ENCODE measurements at places on chromosomes 7 and 10.
A peak's percentile ranks its signal among the peaks of the same experiment; 100 is the strongest.

GRCh38 chr7:149261829-149262617 is at the start of gene ZNF783:
TSS of gene ZNF783 (plus strand) at chr7:149262196. CDS start at chr7:149262334, 138 bp downstream.
- DNase-seq = peak; percentile 83

DNA sequence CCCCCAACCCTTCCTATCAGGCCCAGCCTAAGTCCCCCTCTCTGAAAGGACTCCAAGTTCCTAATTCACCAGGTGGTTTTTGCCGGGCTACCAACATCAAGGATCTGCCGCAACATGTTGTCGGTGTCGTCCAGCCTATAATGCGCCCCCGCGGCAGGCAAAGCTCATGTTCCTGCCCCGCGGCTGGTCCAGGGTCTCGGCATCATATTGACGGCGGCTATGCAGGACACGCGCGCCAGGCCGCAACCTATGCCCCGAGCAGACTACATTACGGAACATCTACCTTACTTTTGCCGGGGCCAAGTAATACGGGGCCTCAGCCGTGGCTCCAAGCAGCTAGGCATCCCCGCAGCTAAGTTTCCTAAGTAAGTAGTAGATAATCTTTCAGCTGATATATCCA is 24.6 kb upstream of the FAM221A start:
- DNase-seq = no peak

GRCh38 chr10:87761892-87762291 is 56.1 kb downstream of the ATAD1 start:
- no peak for DNase-seq

DNA sequence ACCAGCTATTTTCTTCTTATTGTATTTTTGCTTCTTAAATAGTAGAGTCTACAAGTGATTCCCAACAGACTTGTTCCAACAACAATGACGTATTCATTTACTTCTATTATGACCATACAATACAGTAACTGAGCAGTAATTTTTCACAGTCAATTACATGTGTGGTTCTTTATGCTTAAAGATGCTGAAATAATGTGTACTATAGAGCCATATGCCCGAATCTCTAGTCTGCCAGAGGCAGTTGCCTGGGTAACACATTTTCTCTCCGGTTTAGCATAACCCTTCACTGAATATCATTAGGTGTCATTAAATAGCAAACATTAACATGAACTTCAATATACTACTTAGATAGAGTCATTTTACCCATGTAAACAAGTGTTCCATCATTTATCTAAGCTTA is 75.0 kb downstream of the SLC25A13 start:
- DNase-seq = no peak

- no peak for DNase-seq
Measured at GRCh38 chr7:6437251-6437650, 10.5 kb downstream of the DAGLB start.

GRCh38 chr10:83991986-83992753 is 147.1 kb upstream of the GHITM start:
- peak; percentile 26 for DNase-seq

DNA sequence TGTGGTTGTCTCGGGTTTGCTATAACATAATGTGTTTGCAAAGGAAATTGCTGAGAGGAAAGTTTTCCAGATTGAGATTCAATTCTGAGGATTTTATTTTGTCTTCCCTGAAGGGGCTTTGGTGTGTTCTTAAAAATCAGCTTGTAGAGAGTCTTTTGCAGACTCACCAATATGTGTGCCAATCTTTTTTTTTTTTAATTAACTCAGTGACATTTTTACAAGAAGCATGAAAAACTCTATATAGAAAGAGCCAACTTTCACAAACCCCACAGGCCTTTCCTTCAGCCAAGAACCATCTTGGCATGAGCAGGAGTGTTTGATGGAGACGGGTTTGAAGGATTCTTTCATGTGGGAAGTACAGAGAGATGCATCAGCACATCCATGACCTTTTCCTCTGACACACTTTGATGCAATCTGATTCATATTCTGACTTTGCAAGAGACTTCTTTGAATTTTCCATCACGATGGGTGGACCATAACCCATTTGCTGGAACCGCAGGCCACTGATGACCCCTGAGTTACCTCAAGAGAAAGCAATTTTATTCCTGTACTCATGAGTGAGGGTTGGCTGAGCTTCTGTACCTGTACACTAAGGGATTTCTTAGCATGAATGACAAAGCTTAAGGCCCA is 892.6 kb downstream of the XPNPEP1 start:
- no peak for DNase-seq

- DNase-seq = no peak
Measured at GRCh38 chr7:20030915-20031362, 186.2 kb downstream of the MACC1 start.

DNA sequence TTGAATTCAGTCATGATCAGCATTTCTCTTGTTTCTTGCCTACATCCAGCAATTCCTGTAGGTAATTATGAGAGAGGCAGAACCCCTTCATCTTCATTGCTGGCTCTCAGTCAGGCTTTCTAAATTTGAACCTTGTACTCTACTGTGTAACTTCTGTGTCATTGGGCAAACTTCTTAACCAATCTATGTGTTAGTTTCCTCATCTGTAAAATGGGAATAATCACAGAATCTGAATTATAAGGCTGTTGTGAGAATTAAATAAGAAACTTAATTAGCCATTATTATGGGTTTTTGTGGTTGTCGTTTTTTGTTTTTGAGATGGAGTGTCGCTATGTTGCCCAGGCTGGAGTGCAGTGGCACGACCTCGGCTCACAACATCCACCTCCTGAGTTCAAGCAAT is 11.5 kb upstream of the GALNT11 start:
- no peak for DNase-seq

- DNase-seq = no peak
Measured at GRCh38 chr7:74193054-74193453, 16.8 kb upstream of the LAT2 start.

DNA sequence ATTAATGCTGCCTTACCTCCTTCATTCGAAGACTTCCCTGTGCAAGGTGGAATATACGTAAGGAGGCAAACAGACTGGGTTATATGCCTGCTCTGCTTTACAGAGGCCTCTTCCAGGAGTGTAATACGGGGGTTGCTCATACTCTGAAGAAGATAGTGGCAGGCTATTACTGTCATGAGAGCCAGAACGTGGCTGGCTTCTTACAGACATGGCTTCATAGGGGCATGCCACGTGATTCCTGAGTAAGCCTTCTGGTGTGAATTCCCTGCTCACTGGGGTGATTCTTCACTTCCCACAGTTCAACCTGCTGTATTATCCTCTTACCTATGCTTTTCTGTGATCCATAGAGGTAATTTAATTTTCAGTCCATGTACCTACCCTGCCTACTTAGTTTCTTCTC is 141.8 kb downstream of the ST7 start:
- no peak for DNase-seq

- DNase-seq = no peak
Measured at GRCh38 chr10:88033385-88033784, 170.0 kb downstream of the PTEN start.

DNA sequence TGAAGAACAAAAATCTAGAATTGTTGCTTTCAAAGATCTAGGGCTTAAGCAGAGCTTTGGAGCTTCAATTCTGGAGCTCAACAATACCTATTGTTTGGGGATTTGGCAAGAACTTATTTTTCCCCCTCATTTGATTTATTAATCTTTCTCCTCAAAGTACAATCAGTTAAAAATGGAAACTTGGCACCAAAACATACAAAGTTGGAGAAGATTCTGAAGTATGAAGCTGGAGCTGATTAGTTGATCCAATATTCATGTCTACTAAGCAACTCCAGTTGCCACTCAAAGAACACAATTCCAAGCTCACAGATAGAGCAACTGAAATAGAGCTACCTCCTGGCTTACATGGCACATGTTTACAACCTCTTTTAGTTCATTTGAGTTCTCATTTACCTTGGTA is 3.8 kb downstream of the FAM13C start:
- DNase-seq = no peak

DNA sequence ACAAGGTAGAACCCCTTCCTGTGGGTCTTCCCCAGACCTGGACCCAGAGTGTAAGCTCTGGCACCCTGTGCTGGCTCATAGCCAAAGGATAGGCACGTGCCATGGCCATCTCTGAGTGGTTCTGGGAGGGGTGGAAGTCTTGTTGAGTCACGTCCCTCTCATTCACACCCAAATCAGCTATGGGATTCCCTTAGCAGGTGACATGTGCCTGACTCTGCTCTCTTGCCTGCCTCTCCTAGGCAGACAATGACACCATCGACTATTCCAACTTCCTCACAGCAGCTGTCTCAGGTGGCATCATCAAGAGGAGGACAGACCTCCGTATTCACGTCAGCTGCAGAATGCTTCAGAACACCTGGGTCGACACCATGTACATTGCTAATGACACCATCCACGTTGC is 59.8 kb downstream of the C10orf120 start:
- DNase-seq = no peak

DNA sequence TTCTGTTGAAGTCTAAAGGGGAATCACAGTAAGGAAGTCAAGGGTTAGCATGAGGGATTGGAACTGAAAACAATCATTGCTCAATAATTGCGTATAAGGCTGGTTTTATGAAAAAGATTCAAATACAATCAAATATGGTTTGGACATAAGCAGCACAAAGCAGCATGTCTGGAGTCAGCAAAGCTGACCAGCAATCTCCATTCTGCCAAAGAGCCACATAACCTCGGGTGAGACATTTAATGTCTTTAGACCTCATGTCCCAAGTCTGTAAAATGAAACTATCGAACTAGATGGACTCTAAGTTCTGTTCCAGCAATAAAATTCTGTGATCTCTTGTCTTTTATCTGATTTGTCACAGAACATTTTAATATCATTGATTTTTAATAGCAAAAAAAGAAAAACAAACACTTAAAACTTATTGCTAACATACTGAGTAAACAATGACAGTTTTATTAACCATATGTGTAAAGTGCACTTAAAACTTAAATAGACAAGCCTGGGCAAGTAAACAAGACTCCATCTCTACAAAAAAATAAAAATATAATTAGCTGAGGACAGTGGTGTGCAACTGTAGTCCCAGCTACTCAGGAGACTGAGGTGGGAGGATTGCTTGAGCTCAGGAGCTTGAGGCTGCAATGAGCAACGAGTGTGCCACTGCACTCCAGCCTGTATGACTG is 217.0 kb downstream of the MAGI2 start:
- no peak for DNase-seq

GRCh38 chr10:98980353-98980752 is 255.3 kb downstream of the HPSE2 start:
- DNase-seq = no peak

DNA sequence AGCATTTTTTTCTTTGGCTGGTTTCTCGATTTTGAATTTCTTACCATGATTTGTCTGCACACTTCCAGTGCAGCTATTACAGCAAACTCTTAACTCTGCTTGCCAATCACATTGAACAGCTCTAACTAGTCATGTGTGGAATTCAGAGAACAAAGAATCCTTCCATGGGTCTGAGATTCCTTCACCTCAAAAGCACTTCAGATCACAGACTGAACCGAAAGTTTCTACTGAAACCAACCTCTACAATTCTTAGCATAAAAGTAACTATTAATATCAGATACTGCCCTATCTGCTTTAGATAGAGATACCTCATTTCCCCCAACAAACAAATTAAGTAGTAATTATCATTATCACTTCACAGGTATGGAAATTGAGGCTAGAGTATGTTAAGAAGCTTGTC is 56.5 kb upstream of the SP4 start:
- DNase-seq = peak; percentile 24

- no peak for DNase-seq
Measured at GRCh38 chr7:149296368-149296767, 34.4 kb downstream of the ZNF783 start.

DNA sequence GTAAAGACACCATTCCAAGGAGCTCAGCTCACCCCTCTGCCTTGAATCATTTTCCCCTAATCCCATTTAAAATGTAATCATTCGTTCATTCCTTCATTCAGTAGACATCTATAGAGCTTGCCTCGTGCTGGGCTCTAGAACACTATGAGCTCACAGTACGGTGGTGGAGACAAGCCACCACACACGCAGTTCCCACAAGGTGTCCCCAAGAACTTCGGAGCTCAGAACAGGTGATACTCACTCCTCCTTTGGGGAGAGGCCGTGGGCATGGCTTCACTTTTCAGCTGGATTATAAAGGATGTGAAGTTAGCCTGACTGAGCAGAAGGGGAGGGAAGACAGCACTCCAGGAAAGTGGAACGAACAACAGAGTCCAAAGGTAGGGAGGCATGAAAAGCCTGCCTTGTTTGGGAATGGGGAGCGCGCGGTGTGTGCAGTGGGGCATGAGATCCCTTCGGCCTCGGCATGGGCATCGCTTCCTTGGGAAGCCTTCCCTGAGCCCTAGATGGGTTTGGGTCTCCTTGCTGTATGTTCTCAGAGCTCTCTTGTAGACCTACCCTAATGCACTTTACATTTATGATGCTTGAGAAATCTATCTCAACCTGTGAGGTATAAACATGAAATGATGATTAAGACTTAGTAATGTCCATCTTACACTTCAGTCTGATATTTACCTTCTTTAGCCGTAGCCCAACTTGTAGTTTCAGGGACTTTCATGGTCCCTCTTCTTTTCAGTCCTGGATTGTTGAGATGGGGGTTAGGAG is 809 bp upstream of the OGA start:
- DNase-seq = no peak
